Bladder microvascular endothelial cell (primary cell): ENCODE measurements at places on chromosomes 12 and 14. TPM values are rescaled to one million over a fixed set of nuclear protein-coding genes. Genes with fewer than 3 reads are reported as not detected.

HOXC10 gene
- not detected in 2 replicates for total RNA-seq

CLEC4C gene
- not detected in 2 replicates for total RNA-seq

MSI1 gene
- total RNA-seq, result not detected in 2 replicates

TBC1D30 gene
- 7.8 and 12.0 TPM in 2 replicates for total RNA-seq

TIMM9 gene
- 12.5 and 14.1 TPM in 2 replicates for total RNA-seq

OTOGL gene
- total RNA-seq, result 0.16 and 0.38 TPM in 2 replicates

CD27 gene
- total RNA-seq, result not detected in 2 replicates

TGFB3 gene
- 1.3 and 2.5 TPM in 2 replicates for total RNA-seq

TEDC1 gene
- 9.9 and 18.8 TPM in 2 replicates for total RNA-seq

CLEC12A gene
- total RNA-seq, result not detected in 2 replicates

ADAM20 gene
- 0.16 and 2.4 TPM in 2 replicates for total RNA-seq

PLEKHH1 gene
- total RNA-seq, result 0.16 and 0.31 TPM in 2 replicates

PDE3A gene
- total RNA-seq, result 1.3 and 2.4 TPM in 2 replicates

AP4S1 gene
- total RNA-seq, result 2.6 and 3.4 TPM in 2 replicates

CPNE6 gene
- total RNA-seq, result not detected in 2 replicates

SYNE3 gene
- 11.5 and 12.7 TPM in 2 replicates for total RNA-seq

ADAMTS20 gene
- not detected in 2 replicates for total RNA-seq

PZP gene
- 0.94 and 1.1 TPM in 2 replicates for total RNA-seq

CNTN1 gene
- total RNA-seq, result not detected in 2 replicates

CLEC1A gene
- 22.3 and 28.0 TPM in 2 replicates for total RNA-seq

SLC6A13 gene
- total RNA-seq, result 0.13 TPM in 1 of 2 replicates, not detected in the other

RNASE2 gene
- total RNA-seq, result not detected in 2 replicates

TSHR gene
- not detected in 2 replicates for total RNA-seq

NYNRIN gene
- 7.3 and 13.8 TPM in 2 replicates for total RNA-seq

PTPRR gene
- total RNA-seq, result 0.65 and 0.88 TPM in 2 replicates

GARIN6 gene
- total RNA-seq, result not detected in 2 replicates

NFE2 gene
- not detected in 2 replicates for total RNA-seq

NPC2 gene
- 239 and 247 TPM in 2 replicates for total RNA-seq

DNAI7 gene
- total RNA-seq, result 0.13 TPM in 1 of 2 replicates, not detected in the other

HRK gene
- not detected in 2 replicates for total RNA-seq

GYS2 gene
- total RNA-seq, result not detected in 2 replicates

SP1 gene
- total RNA-seq, result 21.0 and 37.1 TPM in 2 replicates

EID3 gene
- 5.0 and 17.6 TPM in 2 replicates for total RNA-seq

CLEC2B gene
- 64.6 and 79.8 TPM in 2 replicates for total RNA-seq

NKX2-8 gene
- not detected in 2 replicates for total RNA-seq

IL23A gene
- total RNA-seq, result 0.19 TPM in 1 of 2 replicates, not detected in the other

NINJ2 gene
- 2.8 and 3.1 TPM in 2 replicates for total RNA-seq

LGMN gene
- 51.0 and 75.7 TPM in 2 replicates for total RNA-seq

MTA1 gene
- total RNA-seq, result 32.5 and 62.4 TPM in 2 replicates

ASIC1 gene
- 0.13 and 0.16 TPM in 2 replicates for total RNA-seq
